ENCODE measurements at places on chromosomes 11 and 22.

- no peak for DNase-seq
Measured at GRCh38 chr11:72070491-72070890, 9.9 kb downstream of the NUMA1 start.

DNA sequence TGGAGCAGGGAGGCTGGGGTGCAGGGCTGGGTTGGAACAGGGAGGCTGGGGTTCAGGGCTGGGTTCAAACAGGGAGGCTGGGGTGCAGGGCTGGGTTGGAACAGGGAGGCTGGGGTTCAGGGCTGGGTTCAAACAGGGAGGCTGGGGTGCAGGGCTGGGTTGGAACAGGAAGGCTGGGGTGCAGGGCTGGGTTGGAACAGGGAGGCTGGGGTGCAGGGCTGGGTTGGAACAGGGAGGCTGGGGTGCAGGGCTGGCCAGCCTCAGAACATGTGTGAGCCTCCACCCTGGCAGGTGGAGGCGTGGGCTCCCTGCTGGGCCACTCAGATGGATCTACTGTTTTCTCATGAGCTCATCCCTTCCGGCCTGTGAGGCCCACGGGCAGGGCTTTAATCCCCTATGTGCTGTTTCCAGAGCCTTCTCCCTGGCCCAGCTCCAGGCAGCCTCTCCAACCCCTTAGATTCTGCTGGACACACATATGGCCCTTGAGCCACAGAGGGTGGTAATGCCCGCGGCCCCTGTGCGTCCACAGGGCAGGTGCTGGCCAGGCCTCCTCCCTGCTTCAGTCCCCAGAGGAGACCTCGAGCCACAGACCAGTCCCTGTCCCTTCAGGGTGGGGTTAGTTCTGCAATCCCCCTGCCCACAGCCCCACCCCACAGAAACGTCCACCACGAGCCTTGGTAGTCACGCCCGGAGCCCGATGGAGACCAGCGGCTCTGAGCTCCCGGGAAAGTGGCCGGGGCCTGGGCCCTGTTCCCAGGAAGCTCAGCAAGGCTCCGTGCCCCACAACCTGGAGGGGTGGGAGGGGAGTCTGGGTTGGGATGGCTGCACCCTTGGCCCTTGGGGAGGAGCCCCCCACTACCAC, 197.9 kb downstream of the BRD1 start:
- no peak for DNase-seq

DNA sequence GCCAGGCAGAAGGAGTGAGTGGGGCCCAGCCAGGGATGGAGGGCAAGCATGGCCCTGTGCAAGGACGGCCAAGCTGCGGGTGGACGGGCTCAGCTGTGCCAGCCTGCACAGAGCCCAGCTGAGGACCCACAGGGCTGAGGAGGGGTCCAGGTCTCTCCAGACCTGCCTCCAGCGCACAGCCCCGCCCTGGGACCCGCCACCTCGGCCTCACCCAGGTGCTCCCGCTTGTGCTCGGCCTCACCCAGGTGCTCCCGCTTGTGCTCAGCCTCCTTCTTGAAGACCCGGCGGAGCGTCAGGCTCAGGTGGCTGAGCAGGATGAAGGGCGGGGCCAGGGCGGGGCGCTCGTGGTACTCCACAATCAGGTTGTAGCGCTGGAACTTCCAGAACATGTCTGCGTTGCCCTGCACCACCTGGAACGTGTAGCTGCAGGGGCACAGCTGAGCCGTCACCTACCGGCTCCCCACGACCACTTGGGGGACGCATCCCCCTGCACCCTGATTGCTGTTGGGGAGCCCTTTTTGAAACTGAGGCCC, 6.4 kb downstream of the TSSC4 start:
- no peak for DNase-seq

DNA sequence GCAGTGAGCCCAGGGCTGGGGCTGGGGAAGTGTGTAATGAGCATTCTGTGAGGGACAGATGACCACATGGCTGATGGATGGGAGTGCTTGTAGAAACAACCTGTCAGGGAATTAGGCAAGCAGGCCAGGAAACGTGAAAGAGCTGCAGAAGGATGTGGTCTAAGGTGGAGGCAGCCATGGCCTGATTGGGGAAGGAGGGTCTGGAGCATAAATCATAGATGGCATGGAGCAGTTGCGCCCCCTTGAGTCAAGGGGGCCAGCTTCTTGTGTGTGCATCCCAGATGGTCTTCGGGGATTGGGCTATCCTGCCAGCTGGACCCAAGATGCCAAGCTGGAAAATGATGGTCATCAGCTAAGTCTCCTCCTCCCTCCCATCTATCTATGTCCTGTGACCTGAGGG, 119.4 kb upstream of the CLPB start:
- no peak for DNase-seq

DNA sequence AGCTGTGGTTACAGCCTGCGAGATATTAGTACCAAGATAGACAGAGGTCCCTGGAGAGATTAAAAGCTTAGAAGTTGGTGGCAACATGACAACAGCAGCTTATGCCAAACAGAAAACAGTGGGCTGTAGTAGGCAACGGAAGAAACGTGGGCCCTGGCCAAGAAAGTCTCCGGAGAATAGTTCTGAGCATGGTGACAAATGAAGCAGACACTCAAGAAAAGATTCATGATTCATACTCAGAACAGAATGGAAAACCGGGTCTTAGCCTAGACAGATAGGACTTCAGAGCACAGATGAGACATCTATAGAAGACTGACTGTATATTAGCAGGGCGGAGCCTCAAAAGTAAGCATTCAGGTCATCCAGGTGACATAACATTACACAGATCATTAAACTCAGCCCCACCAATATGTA, 727.4 kb downstream of the ETS1 start:
- no peak for DNase-seq

GRCh38 chr11:27473017-27473406, 422 bp upstream of the LGR4 start:
- DNase-seq = no peak

GRCh38 chr11:65586676-65587075, 8.9 kb downstream of the KCNK7 start:
- DNase-seq = no peak

GRCh38 chr11:79155237-79155636, 285.6 kb downstream of the TENM4 start:
- DNase-seq = no peak

DNA sequence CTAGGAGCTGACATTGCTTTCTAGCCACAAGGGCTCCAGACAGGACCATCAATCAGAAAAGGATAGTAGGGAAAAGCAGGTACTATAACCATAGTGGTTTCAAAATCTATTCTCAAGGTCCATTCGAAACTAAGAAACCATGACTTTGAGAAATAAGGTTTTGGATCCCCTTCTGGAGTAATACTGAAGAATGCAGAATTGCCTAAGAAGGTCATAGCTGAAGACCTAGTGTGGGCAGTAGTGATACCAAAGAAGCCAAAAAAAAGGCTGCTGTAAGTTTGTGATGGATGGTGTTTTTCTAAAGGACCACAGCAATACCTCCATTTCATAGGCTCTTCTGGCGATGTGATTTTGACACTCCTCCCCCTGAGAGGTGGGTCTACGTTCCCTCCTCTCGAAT, 163.1 kb downstream of the MAML2 start:
- DNase-seq = no peak

GRCh38 chr11:122617297-122617696, 38.2 kb upstream of the UBASH3B start:
- no peak for DNase-seq

GRCh38 chr22:31537019-31537535, 40.7 kb downstream of the SFI1 start:
- no peak for DNase-seq

- DNase-seq = no peak
Measured at GRCh38 chr11:95768521-95768920, 21.1 kb downstream of the FAM76B start.

DNA sequence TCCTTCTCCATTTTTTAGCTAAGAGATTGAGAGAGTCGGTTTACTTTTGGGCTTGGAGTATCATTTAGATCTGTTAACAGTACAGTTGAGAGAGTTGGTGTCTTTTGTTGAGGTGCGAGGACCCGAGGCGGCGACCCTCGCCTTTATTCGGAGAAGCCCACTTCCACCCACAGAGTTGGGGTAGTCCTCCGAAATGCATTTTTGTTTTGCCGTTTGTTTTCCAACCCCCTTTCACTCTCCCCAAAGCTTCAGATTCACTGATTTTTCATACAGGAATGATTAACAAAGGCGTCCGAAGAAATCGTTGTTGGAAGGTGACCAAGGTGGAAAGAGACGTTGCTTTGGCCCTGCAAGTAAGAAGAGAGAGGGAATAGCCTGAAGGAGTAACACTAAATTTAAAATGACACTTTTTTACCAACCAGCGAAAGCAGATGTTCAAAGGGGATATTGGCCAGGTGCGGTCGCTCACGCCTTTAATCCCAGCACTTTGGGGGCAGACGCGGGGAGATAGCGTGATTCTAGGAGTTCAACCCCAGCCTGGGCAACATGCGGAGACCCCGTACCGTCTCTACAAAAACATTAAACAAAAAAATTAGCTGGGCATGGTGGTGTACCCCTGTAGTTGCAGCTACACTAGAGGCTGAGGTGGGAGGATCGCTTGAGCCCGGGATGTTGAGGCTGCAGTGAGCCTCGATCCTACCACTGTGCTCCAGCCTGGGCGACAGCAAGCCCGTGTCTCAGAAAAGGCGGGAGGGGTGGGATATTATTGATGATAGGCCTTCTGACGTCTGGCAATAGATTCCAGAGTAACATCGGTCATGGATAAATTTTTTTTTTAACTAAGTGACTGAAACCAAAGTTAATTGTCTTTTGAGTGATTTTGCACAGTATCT, 899 bp upstream of the RAB30 start:
- peak; percentile 39 for DNase-seq

DNA sequence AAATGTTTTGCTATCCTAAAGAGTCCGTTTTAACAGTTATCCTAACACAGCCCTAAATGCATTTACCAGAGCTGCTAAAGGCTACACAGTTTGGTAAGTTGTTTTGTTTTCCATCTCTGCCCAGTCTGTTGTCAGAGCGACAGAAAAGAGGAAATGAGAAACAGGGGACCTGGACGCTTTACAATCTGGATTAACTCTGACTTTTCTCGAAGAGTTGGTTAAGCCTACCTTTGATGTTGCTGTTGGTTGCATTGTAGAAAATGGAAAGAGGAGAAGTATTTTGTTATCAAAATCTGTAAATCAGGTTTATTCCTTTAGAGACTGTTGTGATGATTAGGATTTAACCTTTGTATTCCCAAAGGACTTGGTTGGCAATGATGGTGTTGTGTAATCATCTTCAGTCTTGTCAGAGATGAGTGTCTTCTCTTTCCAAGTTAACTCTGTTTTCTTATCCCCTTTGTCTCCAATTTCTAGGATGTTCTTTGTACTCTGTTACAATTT, 481 bp downstream of the ANGPTL5 start:
- peak; percentile 56 for DNase-seq

GRCh38 chr11:93569496-93569895, 26.3 kb upstream of the SMCO4 start:
- DNase-seq = no peak

DNA sequence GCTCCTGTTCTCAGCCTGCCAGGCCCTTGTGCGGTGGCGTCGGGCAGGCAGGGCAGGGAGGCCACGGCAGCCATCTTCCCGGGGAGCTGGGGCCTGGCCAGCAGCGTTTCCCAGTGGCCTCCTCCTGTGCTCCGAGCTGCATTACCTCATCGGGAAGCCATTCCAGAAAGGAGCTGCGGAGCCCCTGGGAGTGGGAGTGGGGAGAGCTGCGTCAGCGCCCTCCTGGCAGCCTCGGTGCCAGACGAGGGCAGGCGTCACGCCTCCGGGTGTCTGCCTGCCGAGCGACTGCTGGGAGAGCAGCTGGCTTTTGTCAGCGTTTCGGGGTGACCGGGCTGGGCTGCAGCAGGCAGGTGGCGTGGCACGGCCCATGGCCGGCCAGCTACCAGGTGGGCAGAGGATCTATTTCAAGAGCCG, 30.9 kb upstream of the WNT7B start:
- no peak for DNase-seq

DNA sequence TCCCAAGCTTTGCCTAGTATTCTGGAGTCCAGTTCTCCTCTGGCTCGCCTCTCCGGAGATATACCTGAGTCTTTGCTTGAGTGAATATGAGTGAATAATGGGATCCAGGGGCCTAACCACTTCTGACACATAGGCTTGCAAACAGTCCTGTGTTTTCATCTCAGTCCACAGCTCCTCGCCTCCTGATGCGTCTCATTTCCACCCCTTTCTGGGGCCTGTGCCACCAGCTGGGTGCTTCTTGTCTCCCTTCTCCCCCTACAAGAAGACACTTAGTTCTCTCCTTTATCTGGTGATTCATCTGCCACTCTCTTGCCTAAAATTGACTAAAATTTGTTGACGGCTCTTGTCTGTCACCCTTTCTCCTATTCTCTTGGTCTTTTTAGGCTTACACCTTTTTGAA, 44.6 kb downstream of the SFI1 start:
- no peak for DNase-seq

DNA sequence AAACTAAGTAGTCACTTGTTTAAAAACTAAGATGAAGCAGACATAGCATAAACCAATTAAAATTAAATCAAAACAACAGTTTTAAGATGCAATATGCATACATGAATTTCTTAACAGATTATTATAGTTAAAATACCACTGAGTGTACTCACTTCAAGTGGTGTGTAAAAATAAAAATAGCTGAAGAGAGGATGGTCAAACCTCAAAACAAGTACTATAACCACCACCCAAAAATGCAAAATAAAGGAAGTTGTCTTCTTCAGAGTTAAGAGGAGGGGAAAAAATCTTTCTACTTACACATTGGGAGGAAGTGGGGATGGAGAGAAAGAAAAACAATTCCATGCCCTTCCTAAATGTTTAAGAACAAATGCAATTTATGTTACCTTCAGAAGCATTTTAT, 31.9 kb downstream of the RRAS2 start:
- no peak for DNase-seq

DNA sequence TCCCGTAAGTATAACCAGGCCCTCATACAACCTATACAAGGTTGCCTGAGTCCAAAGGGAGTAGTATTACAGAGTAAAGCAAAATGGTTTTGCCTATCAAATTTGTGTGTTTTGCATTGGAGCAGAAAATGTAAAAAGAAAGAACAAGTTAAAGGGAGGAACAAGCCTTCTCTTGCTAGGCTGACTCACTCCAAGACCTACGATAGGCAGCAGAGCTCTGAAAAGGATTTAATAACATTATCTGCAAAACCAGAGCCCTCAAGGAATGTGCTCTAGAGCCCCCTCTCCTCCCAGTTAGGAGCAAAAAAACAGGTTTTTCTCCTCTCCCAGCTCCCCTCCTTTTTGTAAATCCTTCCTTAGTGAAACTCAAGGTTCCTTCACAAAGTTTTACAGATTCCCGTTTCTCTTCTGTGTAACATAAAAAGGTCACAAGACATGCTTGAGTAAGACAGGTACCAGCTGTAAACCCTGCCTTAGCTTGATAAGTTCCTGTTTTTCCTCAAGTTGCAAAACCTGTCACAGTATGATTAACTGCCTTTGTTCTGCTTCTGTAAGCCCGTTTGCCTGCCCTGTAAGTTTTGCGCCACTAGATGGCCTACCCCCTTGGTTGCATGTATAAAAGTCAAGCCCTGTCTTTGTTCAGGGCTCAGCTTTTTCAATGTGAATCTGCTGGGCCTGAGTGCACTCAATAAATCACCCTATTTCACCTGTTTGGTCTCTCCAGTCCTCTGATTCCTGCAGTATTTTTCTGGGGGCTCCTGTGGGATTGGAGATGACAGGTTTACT, 498.2 kb downstream of the KCNA4 start:
- DNase-seq = no peak
